ENCODE measurements at places on chromosomes 5 and 9.

- no peak for DNase-seq
Measured at GRCh38 chr5:140509898-140510297, 37.6 kb upstream of the EIF4EBP3 start.

GRCh38 chr5:30932273-30933017, 261.0 kb upstream of the CDH6 start:
- no peak for DNase-seq

DNA sequence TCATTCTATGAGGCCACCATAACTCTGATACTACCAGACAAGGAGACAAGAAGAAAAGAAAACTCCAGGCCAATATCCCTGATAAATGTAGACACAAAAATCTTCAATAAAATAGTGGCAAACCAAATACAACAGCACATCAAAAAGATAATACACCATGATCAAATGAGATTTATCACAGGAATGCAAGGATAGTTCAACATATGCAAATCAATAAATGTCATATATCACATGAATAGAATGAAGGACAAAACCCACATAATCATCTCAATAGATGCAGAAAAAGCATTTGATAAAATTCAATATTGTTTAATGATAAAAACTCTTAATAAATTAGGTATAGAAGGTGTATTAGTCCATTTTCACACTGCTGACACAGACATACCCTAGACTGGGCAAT, 139.9 kb downstream of the ADAMTS6 start:
- no peak for DNase-seq

DNA sequence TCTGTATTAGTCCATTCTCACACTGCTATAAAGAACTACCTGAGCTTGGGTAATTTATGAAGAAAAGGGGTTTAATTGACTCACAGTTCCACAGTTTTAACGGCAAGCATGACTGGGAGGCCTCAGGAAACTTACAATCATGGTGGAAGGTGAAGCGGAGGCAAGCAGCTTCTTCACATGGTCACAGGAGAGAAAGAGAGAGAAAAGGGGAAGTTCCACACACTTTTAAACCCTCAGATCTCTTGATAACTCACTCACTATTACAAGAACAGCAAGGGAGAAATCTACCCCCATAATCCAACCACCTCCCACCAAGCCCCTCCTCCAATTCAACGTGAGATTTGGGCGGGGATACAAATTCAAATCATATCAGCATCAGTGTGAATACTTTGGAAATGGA, 133.4 kb upstream of the SLC30A5 start:
- no peak for DNase-seq

DNA sequence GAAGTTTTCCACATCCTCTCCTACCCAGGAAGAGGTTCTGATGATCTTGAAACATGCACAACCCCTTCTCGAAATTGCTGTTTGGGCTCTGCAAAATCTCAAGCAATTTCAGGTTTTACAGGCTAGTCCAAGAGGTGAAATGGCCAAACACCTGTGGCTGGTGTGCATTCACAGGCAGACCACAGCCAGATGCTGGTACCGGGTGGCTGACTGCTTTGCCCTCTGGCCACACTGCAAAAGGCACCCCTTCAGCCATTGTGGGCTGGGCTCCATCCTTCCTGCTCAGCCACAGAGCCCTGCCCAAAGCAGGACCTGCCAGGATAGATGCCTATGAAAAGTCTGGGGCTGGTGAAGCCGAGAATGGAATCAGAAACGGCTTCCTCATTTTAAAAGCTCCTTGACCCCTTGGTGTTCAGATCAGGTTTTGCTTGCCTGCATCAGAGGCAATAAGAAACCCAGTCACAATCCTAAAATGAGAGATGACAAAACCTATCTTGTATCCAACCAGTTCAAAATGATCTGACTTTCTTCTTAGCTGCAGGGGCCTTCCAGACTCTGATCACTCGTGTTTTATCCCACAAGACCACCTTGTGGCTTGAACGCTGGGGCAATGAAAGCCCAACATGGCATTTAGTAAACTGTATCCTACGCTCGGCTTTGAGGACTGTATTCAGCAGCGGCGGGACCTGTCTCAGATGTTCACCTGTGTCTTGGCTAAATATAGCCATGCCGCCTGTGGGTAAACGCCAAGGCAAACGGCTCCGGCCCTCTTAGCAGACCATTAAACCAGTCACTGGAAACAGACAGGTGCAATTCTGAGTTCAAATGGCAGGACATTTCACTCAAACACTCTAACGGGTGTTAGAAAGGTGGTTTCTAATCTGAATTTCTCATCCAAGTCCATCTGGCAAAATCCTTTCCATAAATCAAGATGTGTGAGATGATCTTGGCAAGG, 49.6 kb downstream of the EPB41L4B start:
- DNase-seq, result no peak

DNA sequence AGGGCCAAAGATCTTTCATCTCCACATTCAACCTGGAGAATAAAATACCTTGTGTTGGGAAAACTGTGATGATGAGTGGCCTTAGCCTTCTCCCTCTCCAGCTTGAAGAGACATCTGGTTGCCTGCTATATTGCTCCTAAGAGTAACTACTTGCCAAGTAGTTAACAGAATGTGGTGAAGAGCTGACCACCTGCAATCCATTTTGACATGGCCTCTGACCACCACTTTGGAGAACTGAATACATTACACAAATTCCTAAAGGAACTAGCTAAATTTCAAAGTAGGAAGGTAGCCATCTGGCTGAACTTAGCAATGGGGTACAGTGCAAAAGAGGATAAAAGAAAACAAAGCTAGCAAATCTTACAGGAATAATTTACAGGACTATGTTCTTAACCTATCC, 7.2 kb downstream of the TBCA start:
- no peak for DNase-seq

DNA sequence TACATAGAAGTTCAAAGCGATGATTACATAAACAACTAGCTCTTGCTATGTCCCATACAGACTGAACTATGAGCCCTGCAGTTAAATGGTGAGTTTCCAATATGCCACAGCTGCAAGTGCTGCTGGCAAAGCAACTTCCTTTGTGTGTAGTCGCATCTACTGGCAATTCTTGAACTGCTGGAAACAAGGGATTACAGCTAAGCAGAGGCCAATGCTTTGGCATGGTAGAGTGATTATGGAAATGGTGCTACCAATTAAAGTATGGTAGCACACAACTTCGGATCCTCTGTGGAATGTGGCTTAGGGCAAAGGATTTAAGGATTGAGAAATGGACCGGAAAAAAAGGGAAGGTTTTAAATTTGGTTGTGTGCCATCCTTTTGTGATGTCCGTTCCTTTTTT, 856.6 kb downstream of the MAT2B start:
- no peak for DNase-seq
